ENCODE measurements at places on chromosomes 2 and 18. TPM values are rescaled to one million over a fixed set of nuclear protein-coding genes. Genes with fewer than 3 reads are reported as not detected.

FAM161A gene
- 2.1 TPM for total RNA-seq

GREB1 gene
- total RNA-seq: 0.09 TPM

PRKAG3 gene
- not detected for total RNA-seq

GALR1 gene
- total RNA-seq: not detected
